Suppressor macrophage treated with lipopolysaccharide for 4 hours (primary cell): ENCODE measurements at places on chromosomes 3 and 15.

DNA sequence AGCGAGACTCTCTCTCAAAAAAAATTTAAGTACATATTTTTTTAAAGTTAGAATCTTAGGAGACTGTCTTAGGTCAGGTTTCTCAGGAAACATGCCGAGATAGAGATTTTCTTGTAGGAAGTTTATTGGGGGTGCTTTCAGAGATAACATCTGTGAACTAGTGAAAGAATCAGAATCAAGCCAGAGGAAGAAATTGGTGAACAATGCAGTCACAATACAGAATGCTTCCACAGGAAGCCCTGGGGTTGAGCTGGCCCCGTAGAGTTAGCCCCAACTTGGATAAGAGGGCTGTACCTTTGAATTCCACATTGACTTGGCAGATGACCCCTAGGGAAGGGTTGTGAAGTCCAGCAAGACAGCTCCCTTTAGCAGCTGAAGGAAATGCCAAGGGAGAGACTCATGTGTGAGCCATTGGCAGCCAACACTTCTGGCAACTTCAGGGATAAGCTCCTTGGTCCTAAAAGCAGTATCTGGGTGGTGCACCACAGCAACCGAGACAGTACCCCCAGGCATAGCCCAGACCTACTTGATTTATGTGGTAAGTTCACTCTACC lies 7.1 kb upstream of the PLCB2 start:
- DNase-seq, result no peak

DNA sequence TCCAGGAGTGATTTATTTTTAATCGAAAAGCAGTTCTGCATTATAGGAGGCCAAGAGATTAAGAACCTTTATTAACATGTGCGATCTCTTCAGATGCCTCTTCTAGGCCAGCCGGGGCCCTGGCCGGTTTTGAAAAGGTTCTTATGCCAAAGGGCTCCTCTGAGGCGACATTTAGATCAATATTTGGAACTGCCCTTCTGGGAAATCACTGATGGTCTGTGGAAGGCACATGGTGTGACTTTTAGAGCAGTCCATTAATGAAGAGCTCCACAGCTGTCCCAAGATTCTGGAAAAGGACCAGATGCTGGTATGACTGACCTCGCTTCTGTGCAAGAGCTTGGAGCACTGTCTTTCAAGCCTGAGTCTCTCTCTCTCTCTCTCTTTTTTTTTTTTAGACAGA lies 19.7 kb downstream of the MGLL start:
- no peak for DNase-seq

DNA sequence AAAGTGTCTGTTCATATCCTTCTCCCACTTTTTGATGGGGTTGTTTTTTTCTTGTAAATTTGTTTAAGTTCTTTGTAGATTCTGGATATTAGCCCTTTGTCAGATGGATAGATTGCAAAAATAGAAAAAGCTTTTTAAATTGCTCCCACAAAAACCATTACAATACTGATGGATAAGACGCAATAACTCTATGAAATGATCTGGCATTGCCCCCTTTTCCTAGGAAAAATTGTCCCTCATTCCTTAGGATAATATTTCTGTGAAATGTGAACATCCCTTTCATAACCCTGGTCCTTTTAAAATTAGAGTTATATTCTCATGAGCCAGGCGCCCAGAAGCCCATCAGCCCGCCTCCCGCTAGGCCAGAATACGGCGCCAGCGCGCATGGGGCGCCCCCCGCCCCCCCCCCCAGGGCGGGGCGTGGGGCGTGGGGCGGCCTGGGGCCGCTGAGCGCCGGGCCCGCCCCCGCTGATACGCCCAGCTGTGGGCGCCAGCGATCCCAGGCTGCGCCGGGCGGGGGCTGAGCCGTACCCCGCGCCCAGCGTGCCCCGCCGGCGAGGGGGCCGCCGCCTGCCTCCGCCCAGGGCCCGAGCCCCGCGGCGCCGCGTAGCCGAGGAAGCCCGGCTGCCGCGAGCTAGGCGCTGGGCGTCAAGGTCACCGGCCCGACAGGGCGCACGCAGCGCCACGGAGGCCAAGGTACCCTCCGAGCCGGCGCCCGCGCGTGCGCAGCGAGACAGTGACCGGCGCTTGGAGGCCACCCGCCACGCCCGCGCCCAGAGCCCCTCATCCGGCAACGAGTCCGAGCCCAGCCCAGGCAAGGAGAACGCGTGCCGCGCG lies 11.1 kb upstream of the ROPN1B start:
- no peak for DNase-seq

- no peak for DNase-seq
Observed at GRCh38 chr3:62785384-62785783, 89.8 kb downstream of the CADPS start.

- no peak for DNase-seq
Observed at GRCh38 chr3:30640851-30641250, 34.5 kb downstream of the TGFBR2 start.

- DNase-seq, result no peak
Observed at GRCh38 chr3:123914829-123915228, 30.7 kb upstream of the MYLK start.
